Activated naive CD4-positive, alpha-beta T cell treated with Interleukin-2 at 50 U/mL for 16 hours (primary cell): ENCODE measurements at places on chromosomes 7 and 10.

DNA sequence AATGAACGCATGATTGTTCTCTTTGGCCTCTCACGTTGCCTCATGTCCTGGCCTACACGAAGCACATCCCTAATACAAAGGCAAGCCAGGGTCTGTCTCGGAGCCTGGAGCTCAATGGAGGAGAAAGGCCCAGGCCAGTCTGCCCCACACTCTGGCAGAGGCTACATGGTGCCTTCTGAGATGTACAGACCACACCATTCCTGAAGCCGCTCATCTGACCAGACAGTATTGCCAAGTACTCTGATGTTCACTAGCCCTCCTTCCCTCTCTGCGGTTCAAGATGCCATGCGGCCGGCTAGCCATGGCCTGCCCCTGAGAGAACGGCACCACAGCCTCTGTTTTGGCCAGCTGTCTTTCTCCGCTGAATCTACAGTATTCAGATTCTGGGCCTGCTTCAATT lies 5.9 kb downstream of the BNIP3 start:
- DNase-seq: no peak

- no peak for DNase-seq
Measured at GRCh38 chr10:4673279-4674040, 152.5 kb upstream of the AKR1E2 start.

DNA sequence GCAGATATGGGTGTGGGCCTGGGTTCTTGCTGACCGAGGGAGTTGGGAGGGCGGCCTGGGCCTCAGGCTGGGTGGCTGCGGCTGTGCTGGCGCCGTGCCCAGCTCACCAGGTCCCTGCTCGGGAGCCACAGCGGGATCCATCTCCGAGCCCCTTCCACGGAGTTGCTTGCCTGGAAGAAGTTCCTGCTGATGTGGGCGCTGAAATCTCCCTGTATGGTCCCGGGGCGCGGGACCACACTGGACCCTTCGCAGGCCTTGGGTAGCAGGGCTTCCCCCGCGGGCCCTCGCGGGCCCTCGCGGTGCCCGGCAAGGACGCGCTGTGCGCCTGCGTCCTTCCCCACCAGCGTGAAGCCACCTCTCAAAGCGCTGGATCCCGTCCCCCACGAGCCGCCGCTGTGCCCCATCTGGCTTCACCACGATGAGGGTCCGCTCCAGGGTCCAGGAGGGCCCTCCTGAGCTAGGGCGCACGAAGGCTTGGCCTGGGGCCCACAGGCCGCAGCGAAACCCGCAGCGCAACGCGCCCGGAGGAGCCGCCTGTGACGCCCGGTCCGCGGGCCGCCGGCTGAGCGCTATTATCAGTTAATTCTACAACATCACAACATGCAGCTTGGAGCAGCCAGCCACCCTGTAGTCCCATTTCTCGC lies 31.5 kb downstream of the RAB19 start:
- no peak for DNase-seq

DNA sequence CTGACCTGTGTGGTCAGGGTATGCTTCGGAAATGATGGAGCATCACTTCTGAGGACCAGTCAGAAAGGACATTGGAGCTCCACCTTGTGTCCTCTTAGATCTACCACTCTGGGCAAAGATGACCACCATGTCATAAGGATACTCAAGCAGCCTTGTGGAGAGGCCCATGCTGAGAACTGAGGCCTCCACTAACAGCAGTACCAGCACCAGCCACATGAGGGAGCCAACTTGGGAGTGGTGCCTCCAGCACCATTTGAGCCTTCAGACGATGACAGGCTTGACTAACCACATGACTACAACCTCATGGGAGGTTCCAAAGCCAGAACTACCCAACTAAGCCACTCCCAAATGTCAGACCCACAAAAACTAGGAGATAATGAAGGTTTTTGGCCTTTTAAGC lies 116.0 kb downstream of the NPTX2 start:
- DNase-seq: peak; percentile 30

DNA sequence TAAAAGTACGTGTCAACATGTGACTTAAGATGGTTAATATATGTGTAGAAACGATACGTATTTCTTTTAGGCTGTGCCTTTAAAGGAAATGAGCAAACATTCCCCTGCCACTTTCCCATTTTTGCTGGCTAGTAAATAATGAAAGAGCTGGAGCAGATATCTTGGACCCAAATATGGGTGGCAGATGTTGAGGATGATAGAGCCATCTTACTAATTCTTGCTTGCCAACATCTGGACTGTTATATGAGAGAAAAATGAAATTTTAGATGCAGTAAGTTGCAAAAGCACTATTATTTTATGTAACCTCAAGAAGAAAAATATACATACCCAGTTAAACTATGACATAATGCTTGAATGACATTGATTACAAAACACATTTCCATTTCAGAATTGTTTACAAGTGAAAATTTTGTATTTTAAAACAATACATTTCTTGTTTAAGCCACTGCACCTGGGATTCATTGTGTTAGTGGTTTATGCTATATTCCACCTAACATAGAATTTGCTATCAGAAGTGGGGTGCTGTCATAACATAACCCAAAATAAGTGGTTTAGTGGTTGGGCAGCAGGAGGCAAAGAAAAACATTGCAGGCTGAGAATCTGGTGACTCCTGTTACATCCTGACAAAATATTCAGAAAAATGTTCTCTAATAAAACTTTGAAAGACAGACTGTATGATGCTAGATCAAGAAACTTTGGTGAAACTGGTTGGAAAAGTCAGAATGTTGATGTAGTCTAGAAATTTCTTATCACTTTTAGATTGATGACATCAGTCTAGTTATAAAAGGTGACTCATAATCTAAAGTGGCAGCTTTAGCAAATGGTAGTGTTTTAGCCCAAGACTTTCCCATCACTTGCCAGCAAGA lies 305.0 kb downstream of the PTEN start:
- DNase-seq: no peak

GRCh38 chr10:114748241-114748640 lies 73.3 kb upstream of the FHIP2A start:
- DNase-seq: no peak

DNA sequence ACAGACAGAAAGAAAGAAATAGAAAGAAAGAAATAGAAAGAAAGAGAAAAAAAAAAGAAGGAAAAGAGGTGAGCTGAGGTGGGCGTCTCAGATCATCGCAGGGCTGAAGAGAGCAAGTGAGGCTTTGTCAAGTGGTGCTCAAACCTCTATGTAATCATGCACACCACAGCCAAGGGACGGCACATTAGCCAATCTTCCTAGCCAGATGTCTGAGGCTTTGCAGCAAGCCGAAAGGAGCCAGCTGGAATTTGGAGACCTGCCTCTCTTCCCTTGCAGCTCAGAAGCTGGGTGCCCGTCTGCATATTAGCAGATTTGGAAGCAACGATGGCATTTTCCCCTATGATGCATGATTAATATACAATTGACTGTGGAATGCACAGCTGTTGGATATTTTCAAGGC lies 52.5 kb downstream of the ADRA2A start:
- DNase-seq: no peak

DNA sequence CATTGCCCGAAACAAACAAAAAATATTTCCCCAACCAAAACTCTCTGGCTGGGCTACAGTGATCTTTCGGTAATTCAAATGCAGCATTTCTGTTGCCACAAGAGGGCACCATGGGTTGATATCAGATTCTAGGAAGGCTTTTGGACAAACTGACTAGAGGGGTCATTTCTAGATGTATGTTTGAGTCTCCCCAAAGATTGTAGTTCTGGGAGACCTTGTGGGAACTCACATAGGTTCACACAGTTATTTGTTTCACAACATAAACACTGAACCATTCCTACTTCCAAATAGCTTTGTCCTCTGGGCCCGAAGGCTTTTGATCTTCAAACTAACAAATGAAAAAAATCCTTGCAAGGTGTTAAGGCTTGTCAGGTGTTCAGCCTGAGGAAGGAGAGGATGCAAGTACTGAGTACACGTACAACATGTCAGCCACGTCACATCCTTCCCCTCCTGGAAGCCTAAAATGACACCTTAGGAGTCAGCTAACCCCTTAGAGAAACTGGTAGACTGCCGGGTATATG lies 37.0 kb upstream of the IL15RA start:
- DNase-seq: peak; percentile 52

DNA sequence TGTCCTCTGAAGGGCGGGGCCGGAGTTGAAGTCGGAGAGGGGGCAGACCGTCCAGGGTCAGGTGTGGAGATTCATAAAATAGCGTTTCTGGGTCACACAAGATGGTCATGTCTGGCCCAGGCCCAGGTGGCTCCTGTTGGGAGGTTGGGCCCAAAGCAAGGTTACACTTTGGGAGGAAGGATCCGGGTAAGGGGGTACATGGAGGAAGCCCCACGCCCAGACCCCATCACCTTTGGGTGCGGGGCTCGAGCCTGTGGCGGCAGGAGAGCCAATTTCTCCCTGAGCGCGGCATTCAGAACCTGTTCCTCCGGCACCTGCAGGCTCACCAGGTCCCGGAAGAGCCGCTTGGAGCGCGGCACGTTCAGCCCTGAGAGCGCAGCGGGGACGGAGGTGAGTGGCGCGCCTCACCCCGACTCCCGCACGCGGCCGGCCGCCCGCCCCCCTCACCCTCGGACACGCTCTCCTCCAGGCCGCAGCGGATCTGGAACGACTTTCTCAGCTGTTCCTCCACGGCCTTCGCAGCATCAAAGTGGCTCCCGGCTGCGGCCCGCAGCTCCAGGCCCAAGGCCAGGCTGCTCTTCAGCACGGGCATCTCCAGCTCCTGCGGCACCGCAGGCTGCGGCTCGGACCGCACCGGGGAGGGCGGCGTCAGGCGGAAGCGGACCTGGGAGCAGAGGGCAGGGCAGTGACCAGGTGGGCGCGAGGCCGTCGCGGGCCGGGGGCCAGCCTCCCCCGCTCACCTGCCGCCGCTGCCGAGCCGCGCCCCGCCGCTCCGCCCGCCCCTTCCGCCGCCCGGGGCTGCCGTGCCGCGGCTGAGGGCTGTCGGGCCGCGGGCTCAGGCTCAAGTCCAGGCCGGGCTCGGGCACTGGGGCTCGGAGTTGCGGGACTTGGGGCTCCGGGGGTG lies 644 bp downstream of the PPP1R35 start:
- peak; percentile 55 for DNase-seq

GRCh38 chr10:68897336-68897741 lies 3.8 kb upstream of the DDX50 start:
- peak; percentile 8 for DNase-seq

DNA sequence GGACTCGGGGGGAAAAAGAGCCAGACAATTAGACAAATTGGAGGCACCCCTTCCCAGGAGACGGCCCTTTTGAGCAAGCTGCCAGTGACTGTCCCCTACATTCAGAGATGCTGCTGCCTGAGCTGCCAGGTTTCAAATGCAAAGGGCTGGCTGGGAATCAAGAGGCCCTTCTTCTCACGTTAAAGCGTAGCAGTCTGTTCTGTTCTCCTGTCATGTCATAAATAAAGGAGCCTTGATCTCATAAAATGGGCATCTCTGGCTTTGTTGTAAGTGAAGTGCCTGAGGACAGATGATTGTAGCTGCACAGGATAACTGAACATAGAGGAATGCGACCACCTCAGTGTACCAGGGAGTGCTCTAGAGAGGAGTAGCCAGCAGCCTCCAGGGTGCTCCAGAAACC lies 917.9 kb downstream of the GRID1 start:
- no peak for DNase-seq

DNA sequence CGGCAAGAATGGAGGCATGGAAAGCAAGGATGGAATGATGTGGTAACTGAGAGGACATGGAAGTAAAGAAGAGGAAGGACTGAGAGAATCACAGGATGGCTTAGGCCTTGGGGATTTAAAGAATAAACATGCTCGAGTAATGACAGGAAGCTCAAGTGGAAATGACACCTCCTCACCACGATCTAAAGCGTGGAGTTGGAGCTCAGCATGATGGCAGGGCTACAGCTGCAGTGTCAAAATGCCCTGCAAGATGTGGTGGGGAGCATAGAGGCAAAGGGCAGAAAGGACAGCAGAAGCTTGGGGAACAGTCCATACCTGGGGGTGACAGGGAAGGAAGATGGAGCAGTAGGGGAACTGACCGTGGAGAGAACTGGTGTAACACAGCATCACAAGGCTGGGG lies 229.5 kb upstream of the PLXNA4 start:
- DNase-seq: no peak

DNA sequence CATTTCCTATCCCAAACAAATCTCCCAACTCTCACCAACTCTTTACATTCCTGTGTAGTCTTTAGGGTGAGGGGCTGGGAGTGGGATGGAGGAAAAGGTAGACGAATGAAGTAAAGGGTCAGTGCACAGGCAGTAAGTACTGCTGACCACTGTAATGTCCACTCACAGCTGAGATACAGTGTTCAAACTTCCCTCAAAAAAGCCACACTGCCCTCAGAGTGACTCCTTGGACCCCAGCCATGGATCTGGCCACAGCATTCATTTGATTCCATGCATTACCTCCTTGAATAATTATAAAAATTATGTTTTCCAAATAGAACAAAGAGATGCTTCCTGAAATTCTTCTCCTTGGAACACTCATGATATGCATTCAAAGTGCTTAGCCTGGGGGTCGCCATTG lies 19.8 kb upstream of the HIPK2 start:
- DNase-seq: no peak

DNA sequence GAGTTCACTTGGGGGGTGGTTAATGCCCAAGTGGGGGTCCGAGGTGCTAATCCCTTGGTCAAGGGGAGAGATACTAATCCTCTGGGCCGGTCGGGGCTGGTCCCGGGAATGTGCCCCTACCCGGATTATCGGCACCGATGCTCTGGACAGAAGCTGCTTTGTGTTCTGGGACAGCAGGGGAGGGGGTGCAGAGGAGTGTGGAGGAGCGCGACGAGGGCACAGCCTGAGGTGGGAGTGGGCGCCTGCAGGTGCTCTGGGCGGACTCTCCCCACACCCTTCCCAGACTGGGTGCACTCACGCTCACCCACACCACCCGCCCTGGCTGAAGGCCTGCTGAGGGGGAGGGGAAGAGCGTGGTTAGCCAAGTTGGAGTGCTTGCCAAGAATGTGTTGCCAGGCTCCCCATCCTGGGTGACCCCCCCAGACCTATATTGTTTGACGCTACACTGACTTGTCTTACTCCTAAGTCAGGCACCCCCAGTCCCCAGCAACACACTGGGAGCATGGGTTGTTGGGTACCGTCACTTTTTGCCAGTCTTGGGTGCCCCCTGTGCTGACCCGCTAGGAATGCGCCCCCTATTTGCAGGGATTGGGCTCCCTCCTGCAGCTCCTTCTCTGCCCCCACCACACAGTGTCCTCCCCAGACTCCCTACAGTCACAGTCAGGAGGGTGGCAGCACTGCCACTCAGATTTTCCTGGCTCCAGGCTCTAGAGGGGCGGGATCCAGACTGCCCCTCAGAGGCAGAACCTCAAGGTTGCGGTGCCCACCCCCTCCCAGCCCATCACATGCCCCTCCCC lies 1.2 kb downstream of the SLC4A2 start:
- peak; percentile 24 for DNase-seq

- DNase-seq: no peak
Measured at GRCh38 chr7:69060516-69060915, 537.8 kb upstream of the AUTS2 start.
